Foreskin fibroblast (primary cell): ENCODE measurements at places on chromosomes 11 and 22.

GRCh38 chr11:119721129-119722120 is 7.6 kb downstream of the NECTIN1 start:
- DNase-seq: no peak

DNA sequence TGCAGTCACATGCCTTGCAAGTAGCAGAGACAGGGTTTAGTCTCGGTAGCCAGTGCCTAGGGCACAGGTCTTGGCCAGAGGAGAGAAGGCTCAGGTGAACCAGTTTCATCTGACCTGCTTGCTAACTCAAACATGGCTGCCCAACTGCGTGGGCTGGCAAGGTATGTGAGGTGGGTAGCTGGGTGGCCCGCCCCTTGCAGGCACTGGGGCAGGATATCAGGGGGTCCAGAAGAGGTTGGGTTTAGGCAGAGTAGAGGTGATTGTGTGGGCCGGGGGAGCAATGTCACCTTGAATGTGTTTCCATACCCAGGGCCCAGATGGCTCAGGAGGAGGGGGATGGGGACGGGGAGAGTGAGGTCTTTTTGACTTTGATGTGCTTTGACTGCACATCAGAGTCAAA is 37.7 kb downstream of the ST3GAL4 start:
- no peak for DNase-seq

GRCh38 chr11:17630936-17631335 is 83.9 kb downstream of the OTOG start:
- no peak for DNase-seq

DNA sequence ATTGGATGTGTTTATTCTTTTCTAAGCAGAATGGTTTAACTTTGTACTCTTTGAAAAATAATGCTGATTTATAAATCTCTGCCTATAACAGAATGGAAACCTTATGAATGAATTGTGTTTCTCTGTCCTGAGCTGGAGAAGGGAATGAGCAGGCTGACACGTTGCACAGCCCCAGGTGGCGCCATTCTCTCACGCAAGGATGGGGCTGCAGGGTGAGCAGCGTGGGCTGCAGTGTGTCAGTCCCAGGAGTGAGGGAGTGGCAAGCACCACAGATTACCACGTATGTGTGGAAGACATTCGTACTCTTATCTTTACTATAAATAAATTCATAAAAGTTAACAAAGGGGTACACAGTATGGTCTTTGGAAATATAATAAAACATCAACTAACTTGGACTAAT is 33.4 kb downstream of the FDX1 start:
- DNase-seq: peak; percentile 38

- DNase-seq: no peak
Observed at GRCh38 chr11:77138106-77138649, 10.1 kb downstream of the MYO7A start.

- no peak for DNase-seq
Observed at GRCh38 chr22:37016134-37016910, 2.9 kb downstream of the TST start.

GRCh38 chr11:113675565-113675964 is 30.5 kb downstream of the TMPRSS5 start:
- no peak for DNase-seq

DNA sequence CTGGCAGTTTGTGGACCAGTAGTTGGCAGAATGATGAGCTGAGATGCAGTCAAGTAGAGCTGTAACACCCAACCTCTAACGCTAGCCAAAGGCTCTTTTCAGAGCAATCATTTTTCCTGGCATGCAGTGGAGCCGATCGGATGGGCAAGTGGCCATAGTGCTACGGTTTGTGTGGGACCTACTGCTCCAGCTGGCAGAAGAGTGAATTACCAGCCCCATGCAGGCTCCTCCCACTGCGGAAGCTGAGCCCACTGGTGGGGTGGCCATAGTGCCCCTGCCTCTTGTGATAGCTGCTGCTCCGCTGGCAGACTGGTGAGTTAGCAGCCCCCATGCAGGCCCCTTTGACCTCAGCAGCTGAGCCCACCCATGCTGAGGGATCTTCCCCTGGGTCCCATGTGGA is 27.0 kb upstream of the SC5D start:
- DNase-seq: no peak

DNA sequence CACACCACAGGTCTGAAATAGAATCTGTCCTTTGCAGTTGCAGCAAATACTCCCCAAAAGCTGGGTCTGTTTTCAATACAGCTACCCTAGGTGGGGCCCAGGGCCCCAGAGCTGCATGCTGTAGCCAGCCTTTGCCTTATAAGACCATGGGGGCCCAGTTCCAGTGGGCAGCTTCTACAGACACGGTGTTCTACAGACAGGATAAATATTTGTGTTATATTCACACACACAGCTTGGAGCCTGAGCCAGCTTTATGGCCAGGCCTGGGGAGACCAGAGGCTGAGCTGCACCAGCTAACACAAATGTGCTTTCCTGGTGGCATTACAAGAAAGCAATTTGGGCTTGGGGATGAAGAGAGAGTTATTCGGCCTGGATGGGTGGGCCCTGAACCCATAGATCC is 151.8 kb upstream of the NCAM1 start:
- DNase-seq: no peak

GRCh38 chr11:15655552-15655951 is 540.8 kb downstream of the INSC start:
- no peak for DNase-seq

GRCh38 chr11:96199563-96200025 is 143.4 kb downstream of the MAML2 start:
- DNase-seq: no peak

DNA sequence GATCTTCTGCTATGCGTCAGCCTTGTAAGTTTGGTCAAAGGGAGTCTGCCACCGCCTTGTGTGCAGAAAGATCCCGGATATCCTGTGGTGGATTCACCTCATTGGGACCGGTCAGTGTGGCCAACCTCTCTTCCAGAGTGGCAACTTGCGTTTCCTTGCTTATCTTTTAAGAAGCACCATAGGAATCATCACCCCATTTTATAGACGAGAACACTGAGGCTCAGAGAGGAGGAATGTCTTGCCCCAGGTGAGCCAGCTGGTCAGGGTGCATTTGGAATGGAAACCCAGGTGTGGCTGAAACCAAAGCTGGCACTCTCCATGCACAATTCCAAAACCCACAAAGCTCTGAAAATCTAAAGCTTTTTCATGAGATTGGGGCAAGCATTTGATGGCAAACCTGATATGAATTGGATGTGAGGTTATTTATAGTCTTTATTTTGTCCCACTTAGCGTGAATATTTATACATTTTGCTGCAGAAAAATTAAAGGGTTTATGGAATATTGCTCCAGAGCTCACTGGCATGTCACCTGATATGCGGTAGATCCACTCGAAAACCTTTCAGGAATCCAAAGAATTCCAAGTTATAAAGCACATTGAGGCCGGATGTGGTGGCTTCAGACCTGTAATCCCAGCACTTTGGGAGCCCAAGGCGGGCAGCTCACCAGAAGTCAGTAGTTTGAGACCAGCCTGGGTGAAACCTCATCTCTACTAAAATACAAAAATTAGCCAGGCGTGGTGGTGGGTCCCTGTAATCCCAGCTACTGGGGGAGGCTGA is 12.1 kb upstream of the EIF3D start:
- no peak for DNase-seq

- no peak for DNase-seq
Observed at GRCh38 chr11:3969613-3970012, 114.1 kb downstream of the STIM1 start.

DNA sequence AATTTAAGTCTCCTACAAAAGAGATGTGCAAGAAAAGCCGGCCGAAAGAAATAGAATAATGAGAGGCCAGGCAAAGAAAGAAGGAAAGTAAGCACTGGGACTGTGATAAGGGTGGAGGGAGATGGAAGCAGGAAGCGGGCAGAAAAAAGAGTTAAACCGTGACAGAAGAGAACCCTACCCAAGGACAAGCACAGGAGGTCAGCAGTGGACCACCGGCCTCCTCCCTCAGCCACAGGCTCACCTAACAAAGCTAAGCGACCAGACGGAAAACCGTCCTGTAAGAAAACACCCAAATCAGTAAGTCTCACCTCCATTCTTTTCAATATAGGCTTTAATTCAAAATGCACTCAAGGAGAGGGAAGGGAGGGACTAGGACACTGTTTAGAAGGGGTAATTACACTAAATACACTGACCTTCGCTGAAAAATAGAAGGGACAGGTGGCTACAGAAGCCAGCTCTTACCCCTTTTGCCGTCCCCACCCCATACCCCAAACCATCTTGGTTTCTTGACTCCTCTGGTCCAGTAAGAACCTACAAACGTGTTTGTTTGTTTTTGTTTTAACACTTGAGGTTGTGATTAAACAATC is 1.9 kb downstream of the FAM181B start:
- no peak for DNase-seq

DNA sequence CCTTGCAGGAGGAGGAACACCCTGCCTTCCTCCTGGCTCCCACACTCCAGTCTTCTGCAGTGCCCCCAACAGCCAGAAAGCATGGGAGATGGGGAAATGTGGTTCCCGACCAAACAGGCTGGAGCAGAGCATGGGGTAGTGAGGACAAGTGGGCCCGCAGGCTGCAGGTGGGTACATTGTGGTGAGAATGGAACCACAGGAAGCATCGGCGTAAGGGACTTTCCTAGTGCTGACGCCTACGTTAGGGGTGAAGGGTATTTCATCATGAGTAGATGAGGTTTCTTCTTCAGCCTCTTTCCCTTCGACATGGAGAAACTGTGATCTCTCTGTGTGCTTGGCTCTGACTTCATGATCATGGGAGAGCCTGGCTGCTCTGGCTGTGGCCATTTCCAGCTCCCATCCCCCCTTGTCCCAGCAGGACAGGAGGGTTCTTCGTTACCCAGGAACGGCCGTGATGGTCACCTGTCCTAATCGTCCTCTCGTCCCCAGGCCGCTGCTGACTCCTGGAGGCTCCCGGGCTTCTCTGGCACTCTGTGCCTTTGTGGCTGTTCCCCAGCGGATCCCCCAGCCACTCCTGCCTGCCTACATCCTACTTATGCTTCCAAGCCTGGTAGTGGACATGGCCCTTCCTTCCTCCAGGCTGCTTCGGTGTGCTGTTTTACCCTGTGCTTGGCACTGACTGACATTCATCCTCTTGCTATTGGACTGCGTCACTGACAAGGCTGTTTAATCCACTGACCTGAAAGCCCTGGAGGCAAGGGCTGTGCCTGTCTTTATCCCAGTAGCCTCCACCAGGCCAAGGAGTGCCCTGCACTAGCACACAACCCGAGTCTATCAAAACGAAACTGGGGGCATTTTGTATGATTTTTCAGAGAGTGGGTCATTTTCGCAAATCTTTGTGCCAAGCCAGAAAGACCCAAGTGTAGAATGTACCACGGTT is 65.2 kb upstream of the CECR2 start:
- no peak for DNase-seq

- DNase-seq: no peak
Observed at GRCh38 chr11:67026941-67027340, 4.0 kb downstream of the SYT12 start.

DNA sequence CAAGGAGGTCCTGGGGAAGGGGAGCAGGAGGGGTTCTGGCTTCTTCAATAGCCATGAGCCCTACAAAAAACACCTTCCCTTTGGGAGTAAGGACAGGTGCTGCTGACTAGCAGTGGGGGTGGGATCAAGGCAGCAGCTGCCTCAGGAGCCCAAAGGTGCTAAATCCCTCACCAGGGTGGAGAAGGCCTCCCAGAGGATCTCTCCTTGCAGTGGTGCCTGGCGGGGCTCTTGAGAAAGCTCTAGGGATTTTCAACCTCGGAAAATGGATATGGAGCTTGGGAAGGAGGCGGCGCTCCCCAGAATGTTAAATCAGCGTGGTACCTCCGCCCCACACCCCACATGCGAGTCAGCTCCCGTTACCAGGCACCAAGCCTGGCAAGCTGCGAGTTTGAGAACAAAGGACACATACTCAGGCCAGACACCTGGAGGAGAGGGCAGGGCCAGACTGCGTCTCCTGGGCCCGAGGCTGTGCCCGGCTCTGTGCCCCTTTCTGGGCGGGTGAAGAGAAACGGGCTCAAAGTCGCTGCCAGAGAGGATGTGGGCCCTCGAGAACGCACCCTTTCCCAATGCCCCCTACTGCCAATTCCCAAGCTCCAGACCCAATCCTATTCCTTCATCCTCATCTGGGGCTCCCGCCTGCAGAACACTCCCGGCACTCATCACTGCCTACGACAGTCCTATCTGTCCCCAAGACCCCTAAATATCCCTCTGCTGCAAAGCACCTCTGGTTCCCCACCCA is 139.0 kb downstream of the BRD1 start:
- DNase-seq: no peak

DNA sequence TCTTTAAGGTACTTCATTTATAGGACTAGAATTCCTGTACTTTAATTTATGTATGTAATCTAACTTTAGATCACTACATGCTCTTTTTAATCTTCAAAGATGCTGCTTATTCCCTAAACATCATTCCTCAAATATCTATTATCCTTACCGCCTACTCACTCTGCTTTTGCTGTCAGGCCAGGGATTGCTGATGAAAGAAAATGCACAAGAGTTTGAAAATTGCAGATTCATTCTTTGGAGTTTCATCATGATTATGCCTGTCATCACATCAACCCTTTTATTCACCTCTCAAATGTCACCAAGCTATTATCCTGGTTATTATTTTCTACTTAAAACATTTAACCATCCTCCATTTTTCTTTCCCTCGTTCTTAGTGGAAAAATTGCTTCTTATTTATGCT is 802.7 kb downstream of the METTL15 start:
- DNase-seq: peak; percentile 5

DNA sequence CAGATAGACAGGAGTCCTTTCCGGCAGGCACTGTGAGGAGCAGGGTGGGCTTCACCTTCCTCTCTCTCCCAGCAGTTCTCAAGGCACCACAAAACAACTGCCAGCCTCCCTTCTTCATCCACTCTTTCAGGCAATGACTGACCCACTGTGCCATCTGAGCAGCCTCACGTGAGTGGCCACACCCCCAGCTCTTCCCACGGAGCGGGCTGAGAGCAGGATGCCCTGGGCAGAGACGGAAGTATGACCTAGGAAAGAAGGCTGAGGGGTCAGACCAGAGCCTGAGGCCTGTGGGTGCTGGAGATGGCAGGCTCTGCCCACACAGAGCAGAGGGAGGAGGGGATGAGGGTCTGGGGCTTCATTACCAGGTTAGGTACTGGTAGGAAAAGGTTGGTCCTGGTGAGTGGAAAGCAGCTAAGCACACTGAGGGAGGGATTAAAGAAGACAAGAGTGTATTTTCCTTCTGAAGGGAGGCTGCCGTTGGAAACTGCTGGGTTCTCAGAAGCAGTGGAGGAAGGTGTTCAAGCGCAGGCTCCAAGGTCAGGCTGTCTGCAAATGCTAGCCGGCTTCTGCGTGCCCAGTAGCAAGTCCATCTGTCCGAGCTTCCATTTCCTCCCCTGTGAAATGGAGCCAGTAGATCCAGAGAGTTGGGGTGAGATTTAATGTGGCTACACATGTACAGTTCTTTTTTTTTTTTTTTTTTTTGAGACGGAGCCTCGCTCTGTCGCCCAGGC is 4.6 kb downstream of the NLRP6 start:
- no peak for DNase-seq

- no peak for DNase-seq
Observed at GRCh38 chr11:12402025-12402424, 24.7 kb downstream of the PARVA start.

DNA sequence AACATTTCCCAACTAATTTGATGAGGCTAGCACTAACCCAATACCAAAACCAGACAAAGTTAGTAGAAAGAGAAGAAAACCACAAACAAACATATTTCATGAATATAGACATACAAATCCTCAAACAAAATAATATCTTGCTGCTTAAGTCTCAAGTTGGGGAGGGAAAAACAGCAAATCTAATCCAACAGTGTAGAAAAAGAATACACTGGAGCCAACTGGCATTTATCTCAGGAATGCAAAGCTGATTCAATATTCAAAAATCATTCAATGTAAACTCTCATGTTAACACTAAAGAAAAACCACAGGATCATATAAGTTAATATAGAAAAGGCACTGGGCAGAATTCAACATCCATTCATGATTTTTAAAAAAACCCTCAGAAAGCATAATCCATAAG is 18.2 kb downstream of the GNB1L start:
- no peak for DNase-seq
